ENCODE measurements at places on chromosomes 1 and 21. TPM values are rescaled to one million over a fixed set of nuclear protein-coding genes. Genes with fewer than 3 reads are reported as not detected.

The S100A1 gene
- 5.3 TPM for total RNA-seq

The PSRC1 gene
- total RNA-seq, result 8.1 TPM

The LRRC53 gene
- total RNA-seq, result not detected

The CYP4A22 gene
- total RNA-seq, result 0.47 TPM

The CD2 gene
- 0.18 TPM for total RNA-seq

The RRP1B gene
- total RNA-seq, result 21.1 TPM

The LCA5L gene
- total RNA-seq, result 2.0 TPM

The EDARADD gene
- total RNA-seq, result 4.6 TPM

The DFFA gene
- total RNA-seq, result 39.0 TPM

The LCE1C gene
- not detected for total RNA-seq

The HES4 gene
- 46.8 TPM for total RNA-seq

The S100A13 gene
- 71.6 TPM for total RNA-seq

The SLC45A3 gene
- 10.2 TPM for total RNA-seq

The RAB42 gene
- total RNA-seq, result 3.0 TPM

The UTS2 gene
- not detected for total RNA-seq

The C1orf141 gene
- total RNA-seq, result not detected

The RIPPLY3 gene
- total RNA-seq, result 0.99 TPM

The CD48 gene
- 5.5 TPM for total RNA-seq

The RGS7 gene
- 5.0 TPM for total RNA-seq

The IL12RB2 gene
- total RNA-seq, result 1.3 TPM

The KRTAP6-1 gene
- not detected for total RNA-seq

The NKAIN1 gene
- 1.1 TPM for total RNA-seq

All from metanephros (tissue), 2 donors.